Ovary (tissue), 10 donors: ENCODE measurements at places on chromosomes 7 and 10. TPM values are rescaled to one million over a fixed set of nuclear protein-coding genes. Genes with fewer than 3 reads are reported as not detected.

DNA sequence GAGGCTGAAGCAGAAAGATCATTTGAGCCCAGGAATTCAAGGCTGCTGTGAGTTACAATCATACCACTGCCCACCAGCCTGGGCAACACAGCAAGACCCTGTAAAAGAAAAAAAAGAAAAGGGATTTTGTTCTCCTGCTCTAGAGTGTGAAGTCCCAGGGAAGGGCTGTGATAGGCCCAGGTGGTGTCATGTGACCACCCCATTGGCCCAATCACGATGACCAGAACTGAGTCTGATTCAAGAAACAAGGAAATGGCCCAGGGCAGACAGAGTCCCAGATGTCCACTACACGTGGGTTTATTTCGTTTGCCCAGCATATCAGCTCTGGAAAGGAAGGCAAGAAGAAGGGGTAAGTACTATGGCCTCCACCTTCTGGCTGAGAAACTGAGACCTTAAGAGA is 81.3 kb upstream of the CUX1 start:
- H3K27me3 ChIP-seq, result no peaks in the 10 kb centered on the region
- H3K4me3 ChIP-seq, result no peak overlapping the region
- DNase-seq, result no peak
- H3K36me3 ChIP-seq, result no peaks in the 10 kb centered on the region
- H3K27ac ChIP-seq, result no peak overlapping the region

OR6V1 gene
- not detected for total RNA-seq

FAM20C gene
- 80.4 TPM for total RNA-seq

GRCh38 chr7:910441-910861 is 34.1 kb downstream of the GET4 start:
- no peak for DNase-seq
- H3K27me3 ChIP-seq, result no peaks in the 10 kb centered on the region
- H3K27ac ChIP-seq, result no peak overlapping the region

DNA sequence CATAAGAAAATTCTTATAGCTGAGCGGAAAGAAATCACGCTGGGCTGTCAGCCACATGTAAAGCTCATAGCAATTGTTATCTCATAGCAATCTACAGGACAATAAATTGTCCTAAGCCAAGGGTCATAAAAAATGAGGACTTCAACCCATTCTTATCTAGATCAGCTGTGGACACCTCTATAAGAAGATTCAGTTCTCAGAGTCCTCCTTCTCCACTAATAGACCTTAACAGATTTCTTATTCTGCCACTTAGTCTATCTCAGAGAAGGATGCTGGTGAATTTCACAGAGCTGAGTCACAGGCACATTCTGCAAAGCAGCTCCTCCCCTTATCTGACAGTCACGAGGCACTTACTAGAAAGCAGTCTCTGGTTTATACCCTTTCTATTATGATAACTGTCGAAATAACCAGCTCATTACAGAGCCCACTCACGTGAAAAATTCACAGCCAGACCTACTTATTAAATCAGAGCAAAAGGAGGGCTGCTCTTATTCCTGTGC is 185.3 kb upstream of the PCLO start:
- H3K27me3 ChIP-seq, result no peaks in the 10 kb centered on the region
- H3K36me3 ChIP-seq, result no peaks in the 10 kb centered on the region
- DNase-seq, result no peak
- H3K27ac ChIP-seq, result no peak overlapping the region
- H3K4me3 ChIP-seq, result no peak overlapping the region

GRCh38 chr10:89392974-89393373 is 551 bp downstream of the IFIT1 start:
- peak overlapping the region; percentile 66 for H3K4me3 ChIP-seq
- no peaks in the 10 kb centered on the region for H3K36me3 ChIP-seq
- no peak for DNase-seq

DMBT1 gene
- 0.05 TPM for total RNA-seq

GRCh38 chr7:16078076-16078952 is 343.0 kb downstream of the CRPPA start:
- no peak for DNase-seq
- no peak overlapping the region for H3K27ac ChIP-seq
- H3K36me3 ChIP-seq, result no peaks in the 10 kb centered on the region
- no peak overlapping the region for H3K4me3 ChIP-seq
- no peaks in the 10 kb centered on the region for H3K27me3 ChIP-seq
- H3K4me1 ChIP-seq, result no peaks in the 10 kb centered on the region

DNA sequence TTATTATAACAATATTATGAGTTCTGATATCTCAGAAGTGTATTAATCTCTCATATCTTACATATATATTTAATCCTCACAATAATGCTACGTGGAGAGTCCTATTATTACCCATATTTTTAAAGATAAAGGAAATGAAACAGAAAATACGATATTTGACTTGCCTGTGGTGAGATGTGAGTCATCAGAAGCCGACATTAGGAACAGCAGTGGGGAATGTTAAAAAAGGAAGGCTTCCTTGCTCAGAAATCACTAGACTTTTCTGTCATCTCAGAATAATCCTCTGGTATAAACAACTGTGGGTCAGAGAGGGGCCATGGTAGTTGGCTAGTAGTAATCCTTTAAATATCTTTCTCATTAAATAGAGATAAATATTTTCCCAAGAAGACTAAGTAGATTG is 402.3 kb upstream of the PCDH15 start:
- DNase-seq, result no peak
- H3K4me1 ChIP-seq, result no peaks in the 10 kb centered on the region
- no peaks in the 10 kb centered on the region for H3K27me3 ChIP-seq

DNA sequence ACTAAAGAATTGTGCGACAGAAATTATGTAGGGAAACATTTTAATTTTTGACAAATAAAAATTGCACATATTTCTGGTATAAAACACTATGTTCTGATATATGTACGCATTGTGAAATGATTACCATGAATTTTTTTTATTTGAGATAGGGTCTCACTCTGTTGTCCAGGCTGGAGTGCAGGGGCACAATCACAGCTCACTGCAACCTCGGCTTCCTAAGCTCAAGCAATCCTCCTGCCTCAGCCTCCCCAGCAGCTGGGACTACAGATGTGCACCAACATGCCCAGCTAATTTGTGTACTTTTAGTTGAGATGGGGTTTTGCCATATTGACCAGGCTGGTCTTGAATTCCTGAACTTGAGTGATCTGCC is 149.2 kb downstream of the FRMD4A start:
- no peaks in the 10 kb centered on the region for H3K4me1 ChIP-seq
- no peak overlapping the region for H3K4me3 ChIP-seq
- no peak overlapping the region for H3K27ac ChIP-seq
- H3K27me3 ChIP-seq, result no peaks in the 10 kb centered on the region
- no peaks in the 10 kb centered on the region for H3K36me3 ChIP-seq

DNA sequence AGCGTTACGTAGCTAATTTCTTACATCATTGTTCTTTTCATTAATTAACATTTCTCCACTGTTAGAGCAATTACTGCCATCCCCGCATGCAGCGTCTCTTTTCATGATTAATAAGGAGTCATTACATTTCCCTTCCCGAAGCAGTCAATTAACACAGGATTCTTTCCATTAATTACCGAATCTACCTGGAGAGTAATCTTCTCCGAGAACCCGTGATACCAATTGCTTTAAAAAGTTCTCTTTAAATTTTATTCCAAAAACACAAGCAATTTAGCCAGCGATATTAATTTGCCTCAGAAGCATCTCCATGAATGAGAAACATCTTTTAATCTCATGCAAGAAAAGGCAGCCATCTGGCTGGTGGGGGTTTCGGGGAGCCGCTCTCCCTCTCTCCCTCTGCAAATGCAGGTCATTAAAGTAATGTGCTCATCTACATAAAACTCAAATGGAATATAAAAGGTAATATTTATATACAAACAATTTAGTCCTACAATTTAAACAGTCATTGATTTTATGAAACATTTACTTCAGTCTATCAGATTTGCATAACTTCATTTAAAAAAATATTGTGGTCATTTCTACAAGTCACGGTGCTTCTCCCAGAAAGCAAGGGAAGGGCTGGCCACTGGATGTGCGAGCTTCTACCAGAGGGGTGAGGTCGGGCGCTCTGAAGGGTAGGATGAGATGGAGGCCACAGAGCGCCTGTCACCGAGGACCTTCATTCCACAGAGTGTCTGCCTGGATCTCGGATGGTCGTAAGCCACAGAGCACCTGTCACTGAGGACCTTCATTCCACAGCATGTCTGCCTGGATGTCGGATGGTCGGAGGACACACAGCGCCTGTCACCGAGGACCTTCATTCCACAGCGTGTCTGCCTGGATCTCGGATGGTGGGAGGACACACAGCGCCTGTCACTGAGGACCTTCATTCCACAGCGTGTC is 145.0 kb downstream of the WDR37 start:
- peaks cover 5% of the 10 kb centered on the region for H3K4me1 ChIP-seq
- H3K27me3 ChIP-seq, result no peaks in the 10 kb centered on the region
- H3K36me3 ChIP-seq, result no peaks in the 10 kb centered on the region
- no peak overlapping the region for H3K27ac ChIP-seq
- no peak for DNase-seq

- H3K27ac ChIP-seq, result no peak overlapping the region
- H3K36me3 ChIP-seq, result no peaks in the 10 kb centered on the region
- no peaks in the 10 kb centered on the region for H3K27me3 ChIP-seq
- H3K4me1 ChIP-seq, result no peaks in the 10 kb centered on the region
Measured at GRCh38 chr10:73865459-73866442, 8.6 kb downstream of the CAMK2G start.

HOXA11 gene
- not detected for total RNA-seq

DNA sequence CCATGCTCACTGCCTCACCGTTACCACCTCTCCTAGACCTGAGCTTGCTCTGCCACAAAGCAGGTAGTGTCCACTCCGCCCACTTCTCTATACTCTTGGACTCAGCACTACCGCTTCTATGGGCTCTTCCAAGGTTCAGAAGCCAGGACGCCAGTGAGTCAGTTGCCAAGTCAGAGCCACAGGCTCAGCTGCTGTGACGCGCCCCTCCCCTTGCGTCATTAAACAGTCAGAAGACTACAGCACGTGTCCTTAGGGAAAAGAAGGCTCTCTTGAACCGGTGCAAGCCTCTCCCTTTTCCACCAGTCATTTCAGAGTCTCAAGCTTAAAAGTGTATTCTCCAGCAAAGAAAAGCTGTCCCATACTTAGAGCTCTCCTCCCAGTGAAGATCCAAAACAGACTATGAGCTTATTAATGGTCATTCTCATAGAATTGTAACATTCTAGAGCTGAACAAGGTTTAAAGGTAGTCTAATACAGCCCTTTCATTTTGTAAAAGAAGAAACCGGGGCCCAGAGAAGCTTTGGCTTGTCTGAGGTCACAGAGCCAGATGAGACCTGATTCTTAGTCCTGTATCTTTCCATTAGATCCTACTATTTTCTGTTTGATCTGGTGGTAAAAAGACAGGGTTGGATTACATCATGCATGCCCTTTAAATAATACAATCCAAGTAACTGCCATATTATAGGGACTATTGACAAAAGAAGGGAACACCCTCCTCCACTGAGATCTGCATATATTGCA is 40.9 kb upstream of the MET start:
- H3K4me1 ChIP-seq, result peaks cover 2% of the 10 kb centered on the region
- no peak for DNase-seq
- no peak overlapping the region for H3K27ac ChIP-seq
- H3K27me3 ChIP-seq, result no peaks in the 10 kb centered on the region
- H3K4me3 ChIP-seq, result no peak overlapping the region
- no peaks in the 10 kb centered on the region for H3K36me3 ChIP-seq

DNA sequence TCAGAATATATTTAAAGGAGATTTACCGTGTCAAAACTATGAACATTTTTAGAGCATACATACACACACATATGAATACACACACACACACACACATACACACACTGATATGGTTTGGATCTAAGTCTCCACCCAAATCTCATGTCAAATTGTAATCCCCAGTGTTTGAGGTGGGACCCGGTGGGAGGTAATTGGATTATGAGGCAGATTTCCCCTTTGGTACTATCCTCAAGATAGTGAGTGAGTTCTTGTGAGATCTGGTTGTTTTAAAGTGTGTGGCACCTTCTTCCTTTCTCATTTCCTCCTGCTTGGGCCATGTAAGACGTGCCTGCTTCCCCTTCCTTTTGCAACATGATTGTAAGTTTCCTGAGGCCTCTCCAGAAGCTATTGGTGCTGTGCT is 515.0 kb upstream of the ZMIZ1 start:
- no peak overlapping the region for H3K4me3 ChIP-seq
- H3K4me1 ChIP-seq, result peaks cover 19% of the 10 kb centered on the region
- no peaks in the 10 kb centered on the region for H3K27me3 ChIP-seq
- DNase-seq, result no peak
- no peaks in the 10 kb centered on the region for H3K36me3 ChIP-seq

GRCh38 chr7:79452032-79452494 is 1.4 kb downstream of the MAGI2 start:
- H3K27ac ChIP-seq, result peak overlapping the region; percentile 98
- DNase-seq, result peak; percentile 90
- H3K4me1 ChIP-seq, result peaks cover 3% of the 10 kb centered on the region
- peak overlapping the region; percentile 72 for H3K4me3 ChIP-seq
- H3K36me3 ChIP-seq, result no peaks in the 10 kb centered on the region
- H3K27me3 ChIP-seq, result no peaks in the 10 kb centered on the region

GRCh38 chr7:115230882-115231571 is 309.1 kb downstream of the MDFIC start:
- no peak overlapping the region for H3K4me3 ChIP-seq
- H3K4me1 ChIP-seq, result no peaks in the 10 kb centered on the region
- no peaks in the 10 kb centered on the region for H3K27me3 ChIP-seq

DNA sequence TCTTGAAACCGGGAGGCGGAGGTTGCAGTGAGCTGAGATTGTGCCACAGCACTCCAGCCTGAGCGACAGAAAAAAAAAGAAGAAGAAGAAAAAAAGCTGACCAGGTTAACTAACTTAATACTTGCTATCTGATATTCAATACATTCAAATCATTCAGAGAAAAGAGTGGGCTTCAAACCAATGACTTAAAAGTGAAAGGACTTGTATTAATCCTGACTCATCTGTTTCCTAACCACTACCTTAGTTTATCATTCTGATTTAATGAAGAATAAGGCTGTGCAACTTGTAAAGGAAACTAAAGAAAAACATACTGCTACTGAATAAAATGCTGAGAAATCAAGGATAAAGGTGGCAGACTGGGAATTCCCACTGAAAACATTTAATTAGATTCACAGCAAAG is 128.4 kb downstream of the NRBF2 start:
- no peaks in the 10 kb centered on the region for H3K27me3 ChIP-seq
- H3K27ac ChIP-seq, result no peak overlapping the region
- H3K4me3 ChIP-seq, result no peak overlapping the region
- no peak for DNase-seq
- H3K4me1 ChIP-seq, result peaks cover 9% of the 10 kb centered on the region

GRCh38 chr7:3399858-3400257 is 98.8 kb downstream of the SDK1 start:
- H3K4me1 ChIP-seq, result no peaks in the 10 kb centered on the region
- H3K36me3 ChIP-seq, result no peaks in the 10 kb centered on the region
- H3K27me3 ChIP-seq, result no peaks in the 10 kb centered on the region
